Neural cell (in vitro differentiated cells): ENCODE measurements at places on chromosomes 12 and 14. TPM values are rescaled to one million over a fixed set of nuclear protein-coding genes. Genes with fewer than 3 reads are reported as not detected.

Gene ZNF891
- polyA plus RNA-seq: 9.4 and 10.4 TPM in 2 replicates

Gene ASB2
- 0.26 TPM in 1 of 2 replicates, not detected in the other for polyA plus RNA-seq

Gene HRK
- 0.96 and 1.4 TPM in 2 replicates for polyA plus RNA-seq

Gene PRH2
- not detected in 2 replicates for polyA plus RNA-seq

Gene IFNG-AS1
- polyA plus RNA-seq: not detected in 2 replicates

Gene PCNX1
- 21.7 and 23.7 TPM in 2 replicates for polyA plus RNA-seq

Gene SDR9C7
- 0.63 TPM in 1 of 2 replicates, not detected in the other for polyA plus RNA-seq

Gene DPY19L2
- polyA plus RNA-seq: 37.9 and 39.3 TPM in 2 replicates

Gene IL22
- not detected in 2 replicates for polyA plus RNA-seq

Gene PPP1R1A
- 28.9 and 29.6 TPM in 2 replicates for polyA plus RNA-seq

Gene TMEM179
- polyA plus RNA-seq: 20.3 and 27.5 TPM in 2 replicates

Gene NYNRIN
- polyA plus RNA-seq: 5.7 and 9.1 TPM in 2 replicates

Gene GZMB
- polyA plus RNA-seq: not detected in 2 replicates
